ENCODE measurements at places on chromosomes 11 and 22.

- DNase-seq: no peak
Measured at GRCh38 chr11:120633616-120634393, 122.3 kb downstream of the GRIK4 start.

GRCh38 chr11:15106201-15106965 is 8.3 kb upstream of the INSC start:
- no peak for DNase-seq

GRCh38 chr22:23179381-23180299 is 669 bp upstream of the BCR start:
- DNase-seq: peak; percentile 62

- DNase-seq: no peak
Measured at GRCh38 chr11:83827940-83828554, 541.9 kb upstream of the CCDC90B start.

All from activated CD8-positive, alpha-beta memory T cell treated with anti-CD3 and anti-CD28 coated beads, Interleukin-2, amount 50 U/mL, for 48 hours (primary cell).